Brain pericyte (primary cell): ENCODE measurements at places on chromosomes 5 and 9.

GRCh38 chr9:88011005-88011766 lies 36.9 kb upstream of the CDK20 start:
- DNase-seq: no peak

DNA sequence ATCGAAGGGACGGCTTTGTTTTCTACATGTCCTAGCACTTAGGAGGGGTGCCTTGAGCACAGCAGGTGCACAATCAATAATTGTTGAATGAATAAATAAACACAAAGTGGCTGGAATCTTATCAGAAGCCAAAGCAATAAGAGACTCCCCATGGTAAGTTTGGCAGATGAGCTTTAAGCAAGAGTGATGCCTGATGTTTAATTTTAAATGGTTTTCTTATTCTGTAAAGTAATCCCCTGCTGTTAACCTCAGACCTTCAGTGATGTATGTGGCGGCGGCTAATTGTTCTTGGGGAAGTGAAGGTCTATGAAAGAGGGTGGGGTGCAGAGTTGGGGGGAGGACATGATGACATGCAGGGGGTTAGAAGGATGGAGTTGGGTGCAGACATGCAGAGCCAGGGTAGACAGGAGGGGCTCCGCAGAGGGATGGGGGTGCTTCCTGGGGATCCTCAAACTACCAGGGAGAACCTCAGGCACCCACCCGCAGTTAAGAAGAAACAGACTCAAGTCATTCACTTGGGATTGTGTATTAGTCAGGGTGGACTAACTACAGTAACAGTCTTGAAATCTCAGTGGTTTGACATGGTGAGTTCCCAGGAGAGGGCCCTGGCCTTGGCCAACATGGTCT lies 65.7 kb upstream of the SHB start:
- DNase-seq: no peak

DNA sequence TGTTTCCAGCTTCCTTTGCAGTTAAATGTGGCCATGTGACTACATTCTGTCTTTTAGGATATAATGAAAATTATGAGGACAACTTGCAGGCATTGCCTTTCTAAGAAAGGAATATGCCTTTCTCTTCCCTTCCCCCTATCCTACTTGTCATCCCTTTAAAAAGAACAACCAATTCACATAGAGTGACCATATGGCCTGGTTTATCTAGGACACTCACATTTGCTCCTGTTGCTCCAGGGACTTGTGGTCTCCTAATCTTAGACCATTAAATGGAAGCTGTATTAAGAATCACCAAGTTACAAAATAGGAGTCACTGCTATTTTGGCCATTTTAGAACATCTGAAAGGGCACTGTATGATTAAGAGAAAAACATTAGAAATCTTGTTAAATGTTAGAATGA lies 520.3 kb downstream of the DTWD2 start:
- DNase-seq: no peak

GRCh38 chr5:25423271-25423670 lies 778.5 kb upstream of the CDH10 start:
- no peak for DNase-seq

- no peak for DNase-seq
Measured at GRCh38 chr9:18324928-18325745, 148.8 kb upstream of the ADAMTSL1 start.

DNA sequence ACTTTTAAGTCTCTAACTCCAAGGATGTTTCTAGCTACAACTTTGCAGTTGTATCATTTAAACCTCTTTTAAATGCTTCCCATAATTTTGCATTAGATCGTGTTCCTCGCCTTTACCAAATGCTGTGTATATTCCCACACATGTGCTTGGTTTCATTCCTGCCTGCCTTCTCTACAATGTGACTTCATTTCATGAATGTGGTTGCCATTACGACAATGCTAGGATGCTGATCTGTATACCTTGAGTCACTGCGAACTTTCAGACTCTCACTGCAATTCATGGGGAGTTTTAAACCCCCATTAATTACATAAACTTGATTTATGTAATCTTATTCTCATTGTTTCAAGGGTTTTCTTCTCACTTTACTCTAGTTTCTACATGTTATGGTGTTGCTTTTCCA lies 50.3 kb downstream of the UBE2QL1 start:
- DNase-seq: no peak

DNA sequence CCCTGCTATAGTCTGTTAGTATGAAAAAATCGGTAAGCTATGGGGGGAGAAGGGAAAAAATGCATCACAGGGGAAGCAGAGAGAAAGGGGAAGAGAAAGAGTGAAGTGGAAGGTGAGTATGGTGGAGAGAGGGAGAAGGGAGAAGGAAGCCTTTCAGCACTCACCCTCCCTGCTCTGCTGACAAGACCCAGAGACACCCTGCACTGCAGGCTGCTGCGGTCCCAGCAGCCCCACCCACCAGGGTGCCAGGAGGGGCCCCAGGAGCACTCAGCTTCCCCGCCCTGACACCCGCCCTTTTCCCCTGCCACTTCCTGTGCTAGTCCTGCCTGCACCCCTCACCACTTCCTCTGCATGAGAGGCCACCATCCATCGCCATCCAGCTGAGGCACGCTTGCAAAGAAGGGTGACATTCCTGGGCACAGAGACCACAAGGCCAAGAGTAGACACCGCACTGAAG lies 12.7 kb downstream of the STK10 start:
- no peak for DNase-seq

- no peak for DNase-seq
Measured at GRCh38 chr5:61916621-61917620, 389.1 kb upstream of the KIF2A start.

- no peak for DNase-seq
Measured at GRCh38 chr5:179272326-179273072, 72.8 kb downstream of the ADAMTS2 start.

- no peak for DNase-seq
Measured at GRCh38 chr5:149223081-149223848, 48.4 kb upstream of the AFAP1L1 start.

DNA sequence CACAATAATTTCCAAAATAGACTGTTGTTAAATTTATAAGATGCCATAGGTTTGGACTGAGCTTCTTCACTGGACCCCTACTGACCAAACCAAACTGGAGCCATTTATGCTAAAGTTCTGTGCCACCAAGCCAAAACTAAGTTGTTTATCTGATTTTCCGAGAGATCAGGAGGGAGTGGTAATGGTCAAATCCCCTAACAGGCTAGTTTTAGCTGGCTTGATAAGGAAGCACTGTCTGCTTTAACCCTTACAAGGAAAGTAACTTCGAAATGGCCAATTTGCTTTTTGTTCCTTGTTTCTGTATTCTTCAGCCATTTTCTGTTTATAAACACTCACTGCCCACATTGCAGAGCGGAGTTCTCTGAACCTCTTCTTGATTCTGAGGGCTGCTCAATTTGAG lies 246.8 kb upstream of the TUT7 start:
- no peak for DNase-seq

DNA sequence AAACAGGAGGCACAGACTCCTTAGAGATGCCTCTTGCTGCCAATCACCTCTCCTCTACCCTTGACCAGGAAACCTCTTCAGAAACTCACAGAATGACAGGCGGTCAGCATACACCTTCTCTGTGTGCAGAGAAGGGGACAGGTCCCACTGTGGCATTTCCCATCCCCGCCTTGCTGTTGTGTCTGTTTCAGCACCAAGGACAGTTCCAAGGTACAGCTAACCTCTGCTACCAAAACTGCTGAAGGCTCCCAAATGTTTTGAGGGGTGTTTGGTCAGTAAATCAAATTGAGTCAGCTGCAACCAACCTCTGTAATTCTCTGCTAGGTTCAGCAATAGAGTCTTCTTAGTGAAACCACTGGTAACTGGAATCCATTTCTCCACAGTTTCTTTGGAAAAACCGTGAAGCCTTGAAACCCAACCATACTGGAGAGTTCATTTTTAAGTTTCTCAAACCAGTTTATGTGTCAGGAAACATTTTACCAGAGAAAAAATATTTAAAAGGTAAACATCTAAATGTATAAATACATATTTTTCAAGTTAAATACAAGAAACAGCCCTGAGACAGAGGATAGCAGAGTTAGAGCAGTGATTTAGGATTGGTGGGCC lies 122.0 kb downstream of the DRD1 start:
- DNase-seq: no peak

- no peak for DNase-seq
Measured at GRCh38 chr9:69175486-69175885, 1.4 kb downstream of the TJP2 start.

DNA sequence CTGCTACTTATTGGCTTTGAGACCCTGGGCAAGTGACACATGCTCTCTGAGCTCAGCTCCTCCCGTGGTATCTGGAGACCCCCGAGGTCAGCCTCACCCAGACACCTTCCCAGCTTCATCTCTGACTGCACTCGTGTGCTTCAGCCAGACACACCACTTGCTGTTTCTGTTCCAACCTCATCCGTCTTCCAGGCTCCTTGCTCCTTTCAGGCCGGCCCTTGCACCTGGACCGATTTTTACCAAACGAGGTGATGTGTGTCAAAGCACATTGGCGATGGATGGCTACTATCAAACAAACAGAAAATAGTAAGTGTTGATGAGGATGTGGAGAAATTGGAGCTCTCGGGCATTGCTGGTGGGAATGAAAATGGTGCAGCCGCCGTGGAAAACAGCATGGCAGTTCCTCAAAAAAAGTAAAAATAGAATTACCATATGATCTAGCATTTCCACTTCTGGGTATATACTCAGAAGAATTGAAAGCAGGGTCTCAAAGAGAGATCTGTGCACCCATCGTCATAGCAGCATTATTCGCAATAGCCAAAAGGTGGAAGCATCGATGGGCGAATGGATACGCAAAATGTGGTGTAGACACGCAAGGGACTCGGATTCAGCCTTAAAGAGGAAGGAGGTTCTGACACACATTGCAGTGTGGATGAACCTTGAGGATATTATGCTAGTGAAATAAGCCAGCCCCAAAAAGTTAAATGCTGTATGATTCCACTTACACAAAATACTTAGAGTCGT lies 96.1 kb upstream of the IER5L start:
- no peak for DNase-seq

DNA sequence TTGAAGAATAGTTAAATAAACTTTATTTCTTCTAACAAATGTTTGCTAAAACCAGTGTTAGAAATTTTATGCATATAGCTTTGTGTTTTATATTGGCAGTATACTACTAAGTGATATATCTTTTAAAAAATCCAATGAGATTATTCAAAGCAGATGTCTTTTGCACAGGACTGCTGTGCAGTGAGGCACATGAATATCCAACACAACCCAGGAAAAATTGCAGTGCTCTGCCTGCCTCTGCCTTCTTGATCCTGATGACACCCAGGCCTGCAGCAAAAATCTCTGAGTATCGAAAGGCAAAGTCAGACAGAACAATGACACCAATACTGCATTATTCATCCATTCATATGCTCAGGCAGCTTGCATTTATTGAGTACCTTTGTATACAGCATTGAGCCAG lies 1076.5 kb upstream of the ARRDC3 start:
- DNase-seq: no peak

DNA sequence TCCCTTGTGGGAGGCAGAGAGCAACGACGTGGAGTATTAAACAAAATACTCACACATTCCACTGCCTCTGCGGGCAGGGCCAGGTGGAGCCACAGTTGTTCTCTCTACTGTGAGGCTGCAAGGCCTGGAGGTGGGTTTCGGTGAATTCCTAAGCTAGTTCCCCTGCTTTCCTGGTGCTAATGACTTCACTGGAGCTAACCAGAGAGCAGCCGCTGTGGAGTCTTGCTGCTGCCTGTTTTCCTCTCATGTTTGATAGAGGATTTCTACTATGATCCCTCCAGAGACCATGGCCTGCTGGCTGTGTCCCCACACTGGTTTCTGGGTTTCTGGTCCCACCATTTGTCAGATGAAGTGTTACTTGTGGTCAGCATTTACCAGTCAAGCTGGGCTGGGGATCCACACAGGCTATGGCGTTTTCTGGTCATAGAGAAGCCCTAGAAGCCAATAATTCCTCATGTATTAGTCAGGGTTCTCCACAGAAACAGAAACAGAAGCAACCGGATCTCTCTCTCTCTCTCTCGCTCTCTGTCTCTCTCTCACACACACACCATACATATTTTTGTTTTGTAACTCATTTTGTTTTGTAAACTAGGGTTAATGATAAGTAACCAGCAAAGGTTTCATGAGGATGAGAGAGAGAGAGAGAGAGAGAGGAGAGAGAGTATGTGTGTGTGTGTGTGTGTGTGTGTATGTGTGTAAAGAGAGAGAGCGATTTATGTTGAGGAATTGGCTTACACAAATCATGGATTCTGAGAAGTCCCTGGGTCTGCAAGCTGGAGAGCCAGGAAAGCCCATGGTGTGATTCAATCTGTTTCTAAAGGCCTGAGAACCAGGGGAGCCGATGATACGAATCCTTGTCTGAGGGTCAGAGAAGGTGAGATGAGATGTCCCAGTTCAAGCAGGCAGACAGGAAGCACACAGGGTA lies 403.0 kb downstream of the GADD45G start:
- no peak for DNase-seq

- DNase-seq: no peak
Measured at GRCh38 chr5:2251751-2252150, 369.0 kb upstream of the IRX4 start.

DNA sequence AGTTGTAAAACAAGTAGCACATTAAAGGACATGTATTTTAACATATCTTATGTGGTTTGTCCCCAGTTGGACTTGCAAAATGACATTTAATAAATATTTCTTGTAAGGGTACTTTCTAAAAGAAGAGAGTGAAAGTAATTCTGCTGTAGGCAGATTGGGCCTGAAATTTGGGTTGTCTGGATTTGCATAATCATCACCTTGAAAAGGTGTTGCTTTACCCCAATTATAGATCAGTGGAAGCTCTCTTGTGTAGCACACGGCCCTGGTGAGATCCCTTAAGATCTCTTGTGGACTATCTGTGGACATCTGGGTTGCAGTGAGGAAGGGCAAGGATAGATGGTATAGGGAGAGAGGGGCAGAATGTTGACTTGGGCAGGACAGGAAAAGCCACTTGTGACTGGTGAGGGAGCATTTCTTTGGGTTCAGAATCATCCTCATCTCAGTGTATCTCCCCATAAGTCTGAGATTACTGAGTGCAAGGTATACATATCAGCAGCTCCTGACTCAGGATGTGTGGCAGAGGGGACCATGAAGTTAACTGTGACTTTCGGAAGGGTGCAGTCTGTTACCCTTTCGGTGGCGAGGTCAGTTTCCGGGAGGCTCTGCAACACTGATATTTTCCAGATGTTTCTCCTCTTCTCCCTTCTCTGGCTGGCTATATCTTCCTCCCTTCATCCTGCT lies 2.0 kb upstream of the TNFAIP8 start:
- DNase-seq: no peak
